ENCODE measurements at places on chromosomes 2 and 18.

DNA sequence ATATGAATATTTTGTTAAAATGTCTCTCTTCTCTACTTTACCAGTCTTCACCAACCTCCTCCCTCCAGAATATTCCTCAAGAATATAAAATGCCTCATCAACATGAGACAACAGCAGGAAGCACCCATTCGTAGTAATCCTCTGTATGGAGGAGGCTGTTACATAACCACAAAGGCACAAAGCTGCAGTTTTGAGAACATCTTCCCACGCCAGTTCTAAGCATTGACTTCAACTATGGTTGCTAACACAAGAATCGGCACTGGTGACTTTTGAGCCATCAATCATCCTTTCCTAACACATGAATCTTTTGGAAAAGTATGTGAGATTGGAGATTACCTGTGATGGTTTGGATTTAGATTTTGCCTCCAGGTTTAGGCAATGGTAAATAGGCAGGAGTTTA lies 54.9 kb upstream of the CYP1B1 start:
- DNase-seq: no peak

DNA sequence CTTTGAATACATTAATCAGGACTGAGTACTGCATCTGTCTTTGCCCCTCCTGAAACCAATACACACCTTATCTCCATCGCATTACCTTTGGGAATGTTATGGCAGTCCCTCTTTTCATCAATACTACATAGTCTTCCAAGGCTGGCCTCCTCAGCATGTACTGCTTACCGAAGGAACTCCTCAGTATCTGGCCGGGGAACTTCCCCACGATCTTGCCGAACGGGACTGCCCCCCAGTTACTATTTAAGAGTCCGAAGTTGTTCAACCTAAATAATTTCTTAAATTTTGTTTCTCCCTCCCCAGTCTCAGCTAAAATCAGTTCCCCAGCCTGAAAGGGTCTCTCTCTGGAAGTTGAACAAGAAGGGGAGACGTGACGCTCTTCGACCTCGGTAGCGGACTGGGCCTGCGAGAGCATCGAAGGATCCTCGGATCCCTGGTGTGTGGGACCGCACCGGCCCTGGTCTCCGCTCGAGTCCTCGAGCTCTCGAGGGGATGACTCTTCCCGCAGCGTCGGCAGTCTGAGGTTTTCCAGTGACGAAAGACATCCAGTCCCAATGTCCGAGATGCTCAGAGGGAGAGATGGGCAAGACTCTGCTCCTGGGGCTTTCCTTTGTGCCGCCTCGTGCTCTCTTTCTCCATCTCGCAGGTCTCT lies 489 bp downstream of the TRMT61B start:
- no peak for DNase-seq

GRCh38 chr2:190537765-190538164 lies 3.2 kb upstream of the NEMP2 start:
- DNase-seq: no peak

- DNase-seq: peak; percentile 98
These were observed 63.5 kb downstream of the DCC start for GRCh38 chr18:52403291-52404021.

DNA sequence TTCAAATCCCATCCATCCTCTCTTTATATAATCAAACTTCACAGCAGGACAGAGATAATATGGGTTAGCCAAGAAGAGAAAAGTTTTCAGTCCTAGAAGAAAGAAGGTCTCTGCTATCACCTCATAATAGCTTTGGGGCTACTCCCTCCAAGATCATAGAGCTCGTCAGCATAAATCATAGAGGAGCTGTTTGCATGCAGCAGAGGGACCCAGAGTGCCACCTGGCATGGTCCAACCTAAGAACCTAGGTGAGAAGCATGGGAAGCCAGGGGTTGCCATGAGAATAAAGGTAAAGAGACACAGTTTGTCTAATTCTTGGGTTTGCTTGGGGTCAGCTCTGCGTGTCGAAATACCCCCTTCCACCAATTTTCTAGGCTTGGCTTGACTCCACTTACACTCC lies 87.1 kb upstream of the CYP1B1 start:
- DNase-seq: no peak

DNA sequence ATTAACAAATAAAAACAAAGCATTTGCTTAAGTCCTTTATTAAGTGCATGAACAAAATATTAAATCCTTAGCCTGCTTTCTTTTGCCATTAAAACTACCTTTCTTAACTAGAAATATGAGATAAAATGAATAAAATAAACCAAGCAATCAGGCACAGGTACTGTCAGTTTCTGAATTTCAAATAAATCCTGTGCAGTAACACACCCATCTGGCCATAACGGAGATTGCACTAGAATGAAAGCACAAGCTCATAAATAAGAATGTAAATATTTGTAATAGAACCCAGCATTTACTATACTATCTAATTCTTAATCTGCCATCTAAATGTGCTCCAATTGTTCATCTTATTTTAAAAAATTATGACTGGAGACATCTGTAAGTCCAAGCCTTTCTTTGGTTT lies 31.9 kb downstream of the PRKRA start:
- DNase-seq: no peak

- peak; percentile 45 for DNase-seq
These were observed 444.4 kb upstream of the SLC39A10 start for GRCh38 chr2:195212586-195212985.

DNA sequence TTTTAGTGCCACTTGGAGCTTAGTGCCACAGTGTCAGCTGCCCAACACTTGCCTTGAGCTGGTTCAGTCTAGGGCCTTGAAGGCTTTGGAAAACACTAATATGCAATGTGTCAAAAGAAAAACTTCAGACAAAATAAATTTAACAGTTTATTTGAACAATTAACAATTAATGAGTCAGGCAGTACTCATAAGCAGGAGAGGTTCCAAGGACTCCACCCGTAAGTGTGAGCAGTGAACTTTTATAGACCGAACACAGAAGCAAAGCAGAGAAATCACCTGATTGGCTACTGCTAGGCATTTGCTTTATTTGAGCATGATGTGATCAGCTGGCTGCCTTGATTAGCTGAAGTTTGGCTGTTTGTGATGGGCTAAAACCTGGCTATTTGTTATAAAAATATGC lies 49.5 kb upstream of the TBC1D8 start:
- no peak for DNase-seq

GRCh38 chr2:145597006-145597405 lies 1077.1 kb upstream of the ZEB2 start:
- DNase-seq: no peak

GRCh38 chr2:222805591-222806304 lies 55.1 kb upstream of the ACSL3 start:
- DNase-seq: no peak

DNA sequence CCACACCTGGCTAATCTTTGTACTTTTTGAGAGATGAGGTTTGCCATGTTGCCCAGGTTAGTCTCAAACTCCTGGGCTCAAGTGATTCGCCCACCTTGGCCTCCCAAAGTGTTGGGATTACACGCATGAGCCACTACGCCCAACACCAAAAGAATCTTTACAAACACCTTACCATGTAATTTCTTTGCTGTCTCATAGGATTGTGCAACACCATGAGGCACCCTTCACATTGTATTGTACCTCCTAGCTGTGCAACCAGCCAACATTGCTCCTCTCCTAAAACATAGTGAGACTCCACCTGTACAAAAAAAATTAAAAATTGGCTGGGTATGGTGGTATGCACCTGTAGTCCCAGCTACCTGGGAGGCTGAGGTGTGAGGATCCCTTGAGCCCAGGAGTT lies 3.1 kb upstream of the MFSD6 start:
- no peak for DNase-seq

DNA sequence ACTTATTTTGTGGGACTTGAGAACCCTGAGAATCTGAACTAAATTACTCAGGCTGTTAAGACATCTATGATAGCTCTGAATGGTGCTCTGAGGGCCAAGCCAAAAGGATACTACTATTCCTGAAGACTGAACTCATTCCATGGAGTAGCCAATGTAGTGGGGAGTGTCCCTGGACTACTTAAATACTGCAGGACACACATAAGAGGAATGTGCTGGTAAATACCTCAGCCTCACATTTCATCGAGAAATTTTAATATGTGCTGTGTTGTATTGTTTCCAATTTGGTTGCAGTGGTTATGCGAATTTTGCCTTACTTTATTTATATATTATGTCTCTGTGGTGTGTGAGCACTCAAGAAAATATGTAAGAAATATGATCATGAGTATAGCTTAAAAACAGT lies 264.4 kb upstream of the FIGN start:
- DNase-seq: no peak

GRCh38 chr2:18378020-18378653 lies 182.3 kb downstream of the RDH14 start:
- peak; percentile 73 for DNase-seq

All from NCI-H1417 (cell line).